ENCODE measurements at places on chromosomes 3 and 15. TPM values are rescaled to one million over a fixed set of nuclear protein-coding genes. Genes with fewer than 3 reads are reported as not detected.

- H3K4me3 ChIP-seq = peak overlapping the region; percentile 52
- DNase-seq = peak; percentile 72
- H3K27ac ChIP-seq = peak overlapping the region; percentile 94
- peaks cover 3% of the 10 kb centered on the region for H3K27me3 ChIP-seq
These were observed 88.7 kb upstream of the POMGNT2 start for GRCh38 chr3:43194490-43195114.

CNTN3 gene
- not detected for total RNA-seq

GRCh38 chr3:14200841-14201240 is 22.2 kb downstream of the LSM3 start:
- no peak overlapping the region for H3K27ac ChIP-seq
- no peaks in the 10 kb centered on the region for H3K27me3 ChIP-seq
- no peaks in the 10 kb centered on the region for H3K4me1 ChIP-seq
- H3K36me3 ChIP-seq = peaks cover 30% of the 10 kb centered on the region
- no peak overlapping the region for H3K4me3 ChIP-seq

DNA sequence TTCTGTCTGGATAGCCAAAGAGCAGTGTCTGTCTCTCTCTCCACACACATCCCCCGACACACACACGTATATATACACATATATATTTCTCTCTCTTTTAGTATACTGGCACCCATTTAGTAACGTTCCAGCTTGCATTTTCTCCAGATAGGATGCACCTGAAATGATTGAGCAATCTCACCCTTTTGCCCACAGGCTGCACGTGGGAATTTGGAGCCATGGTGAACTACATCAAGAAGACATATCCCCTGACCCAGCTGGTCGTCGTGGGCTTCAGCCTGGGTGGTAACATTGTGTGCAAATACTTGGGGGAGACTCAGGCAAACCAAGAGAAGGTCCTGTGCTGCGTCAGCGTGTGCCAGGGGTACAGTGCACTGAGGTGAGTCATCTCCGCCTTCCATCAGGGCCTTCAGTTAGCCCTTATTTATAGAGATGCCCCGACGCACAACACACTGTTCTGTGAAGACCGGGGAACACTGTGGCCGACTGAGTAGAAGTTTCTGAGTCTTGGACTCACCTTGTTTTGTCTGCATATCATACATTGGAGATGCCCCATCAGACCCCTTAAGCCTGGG is 45.7 kb downstream of the RLBP1 start:
- H3K4me3 ChIP-seq = no peak overlapping the region
- H3K27me3 ChIP-seq = no peaks in the 10 kb centered on the region
- peaks cover 6% of the 10 kb centered on the region for H3K4me1 ChIP-seq
- no peak overlapping the region for H3K27ac ChIP-seq
- peaks cover 16% of the 10 kb centered on the region for H3K36me3 ChIP-seq
- no peak for DNase-seq

SLC22A14 gene
- total RNA-seq = not detected

GRCh38 chr15:40150163-40150925 is 10.5 kb upstream of the BUB1B start:
- no peak overlapping the region for H3K4me3 ChIP-seq
- no peaks in the 10 kb centered on the region for H3K36me3 ChIP-seq
- no peak for DNase-seq
- peaks cover 18% of the 10 kb centered on the region for H3K27me3 ChIP-seq
- H3K4me1 ChIP-seq = no peaks in the 10 kb centered on the region

DNA sequence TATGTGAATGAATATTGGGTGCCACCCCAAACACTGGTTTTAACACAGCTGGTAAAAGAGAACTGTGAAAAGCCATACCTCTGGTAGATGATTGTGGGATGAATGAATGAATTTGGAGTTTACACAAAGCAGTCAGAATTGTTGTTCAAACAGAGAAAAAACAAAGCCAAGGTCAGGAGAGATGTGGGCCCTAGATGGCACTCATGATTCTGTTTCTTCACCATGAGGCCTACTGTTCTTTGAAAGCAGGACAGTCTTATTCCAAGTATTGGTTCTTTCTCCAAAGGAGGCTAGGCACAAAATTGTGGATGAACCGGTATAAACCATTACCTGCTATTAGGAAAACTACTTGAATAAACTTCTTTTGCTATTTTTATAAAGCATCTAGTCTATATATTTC is 97.6 kb downstream of the SAMMSON start:
- no peaks in the 10 kb centered on the region for H3K36me3 ChIP-seq
- no peak overlapping the region for H3K27ac ChIP-seq
- peaks cover 3% of the 10 kb centered on the region for H3K27me3 ChIP-seq
- no peak for DNase-seq
- no peak overlapping the region for H3K4me3 ChIP-seq

GRCh38 chr3:17771177-17772017 is 29.0 kb upstream of the TBC1D5 start:
- H3K36me3 ChIP-seq = peaks cover 25% of the 10 kb centered on the region
- no peak for DNase-seq

- no peak for DNase-seq
- no peak overlapping the region for H3K27ac ChIP-seq
- peaks cover 11% of the 10 kb centered on the region for H3K36me3 ChIP-seq
These were observed 4.9 kb upstream of the ZNF662 start for GRCh38 chr3:42901073-42901415.

- no peak overlapping the region for H3K4me3 ChIP-seq
- no peak for DNase-seq
- H3K27me3 ChIP-seq = no peaks in the 10 kb centered on the region
- peaks cover 29% of the 10 kb centered on the region for H3K36me3 ChIP-seq
- peaks cover 7% of the 10 kb centered on the region for H3K4me1 ChIP-seq
- no peak overlapping the region for H3K27ac ChIP-seq
These were observed 8.8 kb downstream of the MAP2K5 start for GRCh38 chr15:67551207-67551743.

- peak; percentile 17 for DNase-seq
- H3K27me3 ChIP-seq = peaks cover 19% of the 10 kb centered on the region
- H3K4me1 ChIP-seq = peaks cover 2% of the 10 kb centered on the region
- H3K36me3 ChIP-seq = no peaks in the 10 kb centered on the region
These were observed at the start of gene ADIPOQ for GRCh38 chr3:186842426-186843038. Gene ADIPOQ (plus strand): TSS chr3:186842710. CDS start chr3:186853059, 10,349 bp downstream.

DNA sequence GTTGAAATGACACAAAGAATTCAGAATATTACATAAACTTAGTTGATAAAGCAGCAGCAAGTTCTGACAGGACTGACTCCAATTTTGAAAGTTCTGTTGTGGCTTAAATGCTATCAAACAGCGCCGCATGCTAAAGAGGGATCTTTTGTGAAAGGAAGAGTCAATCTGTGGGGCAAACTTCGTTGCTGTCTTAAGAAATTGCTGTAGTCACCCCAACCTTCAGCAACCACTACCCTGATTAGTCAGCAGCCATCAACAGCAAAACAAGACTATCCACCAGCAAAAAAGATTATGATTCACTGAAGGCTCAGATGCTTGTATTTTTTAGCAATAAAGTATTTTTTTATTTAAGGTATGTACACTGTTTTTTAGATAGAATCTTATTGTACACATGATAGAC is 14.2 kb downstream of the CRBN start:
- no peak overlapping the region for H3K27ac ChIP-seq
- peaks cover 62% of the 10 kb centered on the region for H3K36me3 ChIP-seq
- no peaks in the 10 kb centered on the region for H3K4me1 ChIP-seq
- DNase-seq = no peak
- no peaks in the 10 kb centered on the region for H3K27me3 ChIP-seq

DNA sequence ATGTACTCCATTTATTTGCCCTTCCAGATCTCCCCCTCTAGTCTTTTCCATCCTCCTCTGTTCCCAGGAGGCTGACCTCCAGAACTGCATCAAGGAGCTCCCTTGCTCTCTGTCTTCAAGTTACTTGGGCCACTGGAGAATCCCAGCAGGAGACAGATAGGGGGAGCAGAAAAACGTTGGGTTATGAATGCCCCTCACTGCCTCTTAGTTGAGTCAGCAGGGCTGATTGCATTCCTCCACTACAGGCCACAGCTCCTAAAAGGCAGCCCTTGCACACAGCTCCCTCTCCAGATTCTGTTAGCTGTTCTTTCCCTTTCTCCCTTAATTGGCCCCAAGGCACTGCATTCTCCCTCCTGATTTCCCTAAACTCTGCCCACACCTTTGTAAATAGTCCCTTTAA is 12.4 kb upstream of the CEP152 start:
- no peak for DNase-seq
- no peaks in the 10 kb centered on the region for H3K4me1 ChIP-seq
- H3K27ac ChIP-seq = no peak overlapping the region
- no peaks in the 10 kb centered on the region for H3K36me3 ChIP-seq
- peaks cover 29% of the 10 kb centered on the region for H3K27me3 ChIP-seq
- no peak overlapping the region for H3K4me3 ChIP-seq

ACKR4 gene
- total RNA-seq = not detected

- H3K4me1 ChIP-seq = no peaks in the 10 kb centered on the region
- no peak for DNase-seq
- no peak overlapping the region for H3K4me3 ChIP-seq
- H3K27me3 ChIP-seq = peaks cover 3% of the 10 kb centered on the region
- H3K27ac ChIP-seq = no peak overlapping the region
These were observed 294.4 kb upstream of the TPM1 start for GRCh38 chr15:62748196-62748595.

LRRC34 gene
- total RNA-seq = 15.0 TPM

GRCh38 chr3:126974756-126975155 is 8.2 kb upstream of the PLXNA1 start:
- DNase-seq = no peak
- H3K27ac ChIP-seq = no peak overlapping the region
- peaks cover 21% of the 10 kb centered on the region for H3K27me3 ChIP-seq
- peaks cover 10% of the 10 kb centered on the region for H3K4me1 ChIP-seq
- H3K4me3 ChIP-seq = no peak overlapping the region

ISLR2 gene
- total RNA-seq = not detected

GRCh38 chr15:98649472-98650416 is 1.4 kb downstream of the IGF1R start:
- H3K36me3 ChIP-seq = peaks cover 3% of the 10 kb centered on the region
- H3K27me3 ChIP-seq = peaks cover 39% of the 10 kb centered on the region
- H3K4me1 ChIP-seq = peaks cover 42% of the 10 kb centered on the region
- H3K4me3 ChIP-seq = peak overlapping the region; percentile 75
- DNase-seq = peak; percentile 47

DNA sequence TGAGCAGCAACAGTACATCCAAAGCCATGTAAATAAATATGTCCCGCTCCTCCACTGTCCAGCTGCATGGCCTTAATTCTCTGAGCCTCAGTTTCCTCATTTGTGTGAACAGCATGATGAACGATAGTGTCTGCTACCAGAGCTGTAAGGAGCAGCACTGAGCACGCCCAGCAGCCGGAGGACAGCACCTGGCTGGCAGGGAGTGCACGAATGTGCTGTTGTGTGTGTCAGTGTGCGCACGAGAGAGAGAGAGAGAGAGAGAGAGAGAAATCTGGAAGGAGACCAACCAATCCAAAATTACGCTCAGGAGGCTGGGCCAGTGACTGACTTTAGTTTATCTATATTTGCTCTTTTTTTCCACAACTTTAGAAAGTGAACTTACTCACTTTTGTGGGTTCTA is 26.6 kb upstream of the PLXNA1 start:
- H3K36me3 ChIP-seq = no peaks in the 10 kb centered on the region
- H3K27me3 ChIP-seq = no peaks in the 10 kb centered on the region
- no peak overlapping the region for H3K27ac ChIP-seq
- DNase-seq = no peak
- H3K4me1 ChIP-seq = no peaks in the 10 kb centered on the region

PRICKLE2 gene
- total RNA-seq = not detected

DNA sequence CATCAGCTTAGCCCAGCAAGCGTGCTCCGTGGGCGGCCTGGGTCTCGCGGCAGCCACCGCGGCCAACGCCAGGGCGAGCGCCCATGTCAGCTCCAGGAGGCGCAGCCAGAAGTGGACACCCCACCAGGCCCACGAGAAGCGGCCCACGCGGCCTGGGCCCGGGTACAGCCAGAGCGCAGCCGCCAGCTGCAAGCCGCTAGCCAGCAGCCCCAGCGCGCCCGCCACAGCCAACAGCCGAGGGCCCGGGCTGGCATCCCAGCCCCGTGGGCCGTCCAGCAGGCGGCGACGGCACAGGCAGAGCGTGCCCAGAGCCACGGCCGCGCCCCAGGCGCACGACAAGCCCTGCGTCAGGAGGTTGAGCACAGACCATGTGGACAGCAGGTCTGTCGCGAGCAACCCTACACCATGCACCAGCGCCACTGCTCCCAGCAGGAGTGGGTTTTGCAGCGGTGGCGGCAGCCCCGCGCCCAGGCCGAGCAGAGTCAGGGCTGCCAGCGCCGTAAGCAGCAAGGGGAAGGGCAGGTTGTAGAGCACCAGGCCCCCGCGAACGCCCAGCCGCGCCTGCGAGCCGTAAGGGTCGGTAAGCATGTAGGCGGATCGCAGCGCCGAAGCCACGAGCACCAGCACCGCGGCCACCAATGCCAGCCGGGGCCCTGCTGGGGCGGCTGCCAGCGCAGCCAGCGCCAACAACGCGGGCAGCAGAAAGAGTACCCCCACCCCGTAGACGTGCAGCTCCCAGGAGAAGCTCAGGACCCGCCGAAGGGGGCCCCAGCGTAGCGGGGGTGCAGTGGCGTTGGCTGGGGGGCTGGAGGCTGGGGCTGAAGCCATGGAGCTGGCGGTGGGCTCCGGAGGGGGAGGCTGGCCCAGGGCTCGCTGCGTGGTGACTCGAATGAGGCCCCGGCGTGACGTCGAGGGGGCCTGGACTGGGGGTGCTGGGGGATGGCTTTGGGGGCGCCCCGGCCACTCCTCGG is 4.9 kb downstream of the PRRT3 start:
- DNase-seq = no peak
- H3K27ac ChIP-seq = no peak overlapping the region
- peaks cover 18% of the 10 kb centered on the region for H3K4me1 ChIP-seq
- no peaks in the 10 kb centered on the region for H3K27me3 ChIP-seq
- H3K36me3 ChIP-seq = peaks cover 12% of the 10 kb centered on the region

DNA sequence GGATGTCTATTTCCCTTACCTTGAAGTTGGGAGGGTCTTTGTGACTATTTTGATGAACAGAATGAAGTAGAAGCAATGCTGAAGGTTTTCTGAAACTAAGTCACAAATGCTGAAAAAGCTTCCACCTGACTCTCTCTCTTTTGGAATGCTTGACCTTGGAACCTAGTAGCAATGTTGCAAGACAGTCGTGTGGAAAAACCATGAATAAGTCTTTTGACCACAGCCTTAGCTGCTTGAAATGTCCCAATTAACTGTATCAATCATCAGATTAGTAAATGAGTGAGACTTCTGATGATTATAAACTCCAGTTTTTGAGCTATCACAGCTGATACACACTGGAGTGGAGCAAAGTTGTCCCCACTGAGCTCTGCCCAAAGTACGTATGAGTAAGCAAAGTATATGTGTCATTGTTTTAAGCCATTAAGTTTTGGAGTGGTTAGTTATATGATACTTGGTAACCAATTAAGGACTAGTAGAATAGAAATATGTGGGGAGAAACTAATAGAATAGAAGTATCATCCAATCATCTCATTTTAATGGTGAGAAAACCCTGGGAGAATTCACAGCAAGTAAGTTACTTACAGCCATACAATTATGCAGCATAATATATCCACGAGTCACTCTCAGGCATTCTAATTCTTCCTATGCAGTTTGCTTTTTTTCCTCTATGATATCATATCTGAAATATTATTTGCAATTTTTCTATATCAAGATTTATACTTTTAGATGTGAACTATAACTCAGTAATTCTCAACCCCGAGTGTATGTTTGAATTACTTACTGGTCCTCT is 1010.6 kb downstream of the ROBO2 start:
- H3K27me3 ChIP-seq = no peaks in the 10 kb centered on the region
- H3K36me3 ChIP-seq = no peaks in the 10 kb centered on the region
- no peak overlapping the region for H3K4me3 ChIP-seq
- H3K27ac ChIP-seq = no peak overlapping the region
- DNase-seq = no peak
- no peaks in the 10 kb centered on the region for H3K4me1 ChIP-seq

- peak overlapping the region; percentile 39 for H3K27ac ChIP-seq
- peaks cover 25% of the 10 kb centered on the region for H3K4me1 ChIP-seq
- peak; percentile 30 for DNase-seq
- H3K27me3 ChIP-seq = peaks cover 2% of the 10 kb centered on the region
- H3K36me3 ChIP-seq = peaks cover 7% of the 10 kb centered on the region
These were observed 7.8 kb downstream of the GP9 start for GRCh38 chr3:129068291-129068886.
